Left ventricle myocardium superior (tissue), 1 donor: ENCODE measurements at places on chromosomes 3 and 15. TPM values are rescaled to one million over a fixed set of nuclear protein-coding genes. Genes with fewer than 3 reads are reported as not detected.

FBXL22 gene
- total RNA-seq, result 42.4 TPM

KATNBL1 gene
- total RNA-seq, result 15.3 TPM

HRH1 gene
- total RNA-seq, result 1.4 TPM

ENTPD3 gene
- 0.12 TPM for total RNA-seq

TGM5 gene
- not detected for total RNA-seq

KNG1 gene
- total RNA-seq, result 0.37 TPM

OR5K2 gene
- not detected for total RNA-seq

PRSS50 gene
- total RNA-seq, result 0.10 TPM

PLA2G4F gene
- 5.2 TPM for total RNA-seq

AHSG gene
- total RNA-seq, result not detected

DNA sequence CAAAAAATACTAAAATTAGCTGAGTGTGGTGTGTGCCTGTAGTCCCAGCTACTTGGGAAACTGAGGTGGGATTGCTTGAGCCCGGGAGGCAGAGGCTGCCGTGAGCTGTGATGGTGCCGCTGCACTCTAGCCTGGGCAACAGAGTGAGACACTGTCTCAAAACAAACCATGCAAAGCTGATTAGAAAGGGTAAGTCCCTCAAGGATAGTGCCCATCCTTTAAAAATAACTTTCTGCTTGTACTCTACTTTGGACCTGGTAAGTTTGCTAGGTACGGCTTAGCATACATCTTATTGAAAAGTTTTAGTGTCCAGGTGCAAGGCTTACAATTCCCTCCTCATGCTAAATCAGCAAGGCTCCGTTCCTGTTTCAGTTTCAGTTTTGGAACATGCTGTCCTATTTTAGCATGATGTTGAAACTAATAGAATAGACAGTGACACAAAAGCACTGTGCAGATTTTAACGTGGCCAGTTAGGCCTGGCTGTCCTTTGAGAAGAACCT lies 21.4 kb downstream of the FEM1B start:
- DNase-seq, result no peak

- DNase-seq, result no peak
These were observed 33.3 kb downstream of the TM4SF18 start for GRCh38 chr3:149299938-149300801.

GRCh38 chr3:128760881-128761280 lies 34.9 kb downstream of the RAB7A start:
- DNase-seq, result no peak

- DNase-seq, result no peak
These were observed 3.6 kb upstream of the OR5K4 start for GRCh38 chr3:98350082-98350481.

GRCh38 chr3:21752749-21753347 lies 1.8 kb upstream of the ZNF385D start:
- no peak for DNase-seq

DNA sequence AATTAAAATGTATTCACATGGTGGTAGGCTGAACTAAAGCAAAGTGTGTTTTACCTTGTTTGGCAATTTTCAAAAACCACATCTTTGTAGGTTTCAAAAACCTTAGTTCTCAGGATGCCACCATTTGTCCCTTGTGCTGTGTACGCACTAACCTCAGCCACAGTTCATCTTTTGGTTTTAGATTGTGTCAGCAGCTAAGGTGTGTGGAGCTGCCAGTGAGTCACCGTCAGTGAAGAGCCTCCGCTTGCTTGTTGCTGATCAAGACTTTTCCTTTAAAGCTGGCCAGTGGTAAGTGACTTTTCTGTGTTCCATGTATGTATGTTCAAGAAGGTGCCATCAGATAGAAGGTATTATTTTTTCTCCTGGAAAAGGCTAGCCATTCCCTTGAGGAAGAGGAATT lies 21.1 kb downstream of the OXNAD1 start:
- DNase-seq, result no peak

GRCh38 chr3:150062492-150062891 lies 91.8 kb upstream of the PFN2 start:
- DNase-seq, result no peak

DNA sequence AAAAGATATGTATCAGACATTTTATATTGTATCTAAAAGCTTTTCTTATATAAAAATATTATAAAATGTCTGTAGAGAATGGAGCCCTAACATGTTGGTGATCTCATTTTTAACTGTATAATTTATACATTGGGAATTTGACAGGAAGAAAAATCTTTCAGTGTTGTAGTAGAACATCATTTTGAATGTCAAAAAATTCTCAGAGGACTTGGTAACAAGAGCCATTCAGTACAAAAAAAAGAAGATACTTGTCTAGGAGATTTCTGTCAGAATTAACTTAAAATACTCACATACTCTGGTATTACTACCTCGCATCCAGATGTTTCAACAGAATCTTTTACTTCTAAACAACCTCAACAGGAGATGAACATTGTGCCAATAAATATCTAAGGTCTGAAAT lies 1277.9 kb downstream of the ROBO2 start:
- DNase-seq, result no peak

DNA sequence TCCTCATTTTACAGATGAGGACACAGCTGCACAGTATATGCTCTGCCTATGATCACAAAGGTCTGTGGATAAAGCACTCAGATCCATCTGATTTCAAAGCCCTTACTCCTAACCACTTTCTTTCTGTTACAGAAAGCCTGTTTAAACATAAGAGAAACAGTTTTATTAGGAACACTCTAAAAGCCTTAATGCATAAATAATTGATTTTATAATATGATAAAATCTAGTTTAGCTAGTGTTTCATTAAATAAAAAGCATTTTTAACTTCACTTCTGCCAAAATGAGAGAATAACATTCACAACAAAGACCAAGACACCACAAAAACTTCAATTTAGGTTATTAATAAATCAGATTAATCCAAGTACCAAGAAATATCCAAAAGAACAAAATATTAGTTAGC lies 21.4 kb downstream of the SNX4 start:
- no peak for DNase-seq

DNA sequence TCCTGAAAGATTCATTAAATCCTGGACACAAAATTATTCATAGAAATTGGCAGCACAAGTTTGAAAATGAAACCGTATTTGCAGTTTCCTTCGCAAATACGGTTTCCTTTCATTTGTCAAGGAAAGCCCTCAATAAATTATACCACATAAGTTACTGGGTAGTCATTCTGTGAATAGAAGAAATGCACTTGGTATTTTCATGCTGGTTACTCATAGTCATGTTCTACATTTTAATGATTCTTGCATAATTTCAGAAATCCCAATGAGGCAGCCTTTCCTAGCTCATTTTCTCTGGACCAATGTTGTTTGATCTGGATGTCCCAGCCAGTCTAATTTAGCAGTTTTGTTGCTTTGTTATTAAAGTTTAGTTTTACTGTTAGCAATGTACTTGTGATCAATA lies 43.2 kb downstream of the MINAR1 start:
- no peak for DNase-seq

DNA sequence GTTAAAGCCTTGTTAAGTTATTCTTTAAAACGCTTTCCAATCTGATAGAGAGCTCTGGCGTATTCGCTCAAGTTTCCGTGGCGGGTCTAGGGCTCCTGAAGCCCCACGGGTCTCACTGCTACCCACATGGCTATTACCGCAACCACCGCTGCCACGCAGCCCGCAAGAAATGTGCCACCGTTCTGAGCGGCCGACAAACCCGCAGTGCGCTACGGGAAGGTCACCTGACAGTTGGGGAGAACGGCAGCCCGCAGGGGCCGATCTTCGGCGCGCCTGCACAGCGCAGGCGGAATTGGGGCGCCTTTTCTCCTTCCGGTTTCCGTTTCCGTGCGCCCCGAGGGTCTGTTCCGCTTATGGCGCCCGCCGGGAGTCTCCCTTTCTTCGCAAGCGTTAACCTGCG lies 76.6 kb upstream of the SNRPN start:
- peak; percentile 57 for DNase-seq

DNA sequence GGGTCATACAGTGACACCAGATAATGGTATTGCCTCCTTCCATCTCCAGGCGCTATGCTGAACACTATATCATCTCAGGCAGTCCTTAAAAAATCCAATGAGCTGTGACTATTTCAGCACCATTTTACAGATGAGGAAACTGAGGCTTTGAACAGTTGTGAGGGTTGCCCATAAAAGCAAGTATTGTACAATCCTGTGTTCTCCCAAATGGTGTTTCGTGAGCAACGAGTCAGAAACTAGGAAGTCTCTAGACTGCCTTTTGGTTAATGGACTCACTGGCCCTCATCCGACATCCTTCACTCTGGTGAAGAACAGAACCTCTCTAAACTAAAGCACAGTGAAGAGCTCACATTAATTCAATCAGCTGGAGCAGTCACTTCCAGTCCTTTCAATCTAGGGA lies 61.8 kb downstream of the ATP8B4 start:
- DNase-seq, result no peak

- DNase-seq, result no peak
These were observed 831 bp upstream of the KAT2B start for GRCh38 chr3:20039466-20039764.

GRCh38 chr3:177146646-177147045 lies 50.6 kb downstream of the TBL1XR1 start:
- DNase-seq, result no peak
